ENCODE measurements at places on chromosomes 7 and 10.

DNA sequence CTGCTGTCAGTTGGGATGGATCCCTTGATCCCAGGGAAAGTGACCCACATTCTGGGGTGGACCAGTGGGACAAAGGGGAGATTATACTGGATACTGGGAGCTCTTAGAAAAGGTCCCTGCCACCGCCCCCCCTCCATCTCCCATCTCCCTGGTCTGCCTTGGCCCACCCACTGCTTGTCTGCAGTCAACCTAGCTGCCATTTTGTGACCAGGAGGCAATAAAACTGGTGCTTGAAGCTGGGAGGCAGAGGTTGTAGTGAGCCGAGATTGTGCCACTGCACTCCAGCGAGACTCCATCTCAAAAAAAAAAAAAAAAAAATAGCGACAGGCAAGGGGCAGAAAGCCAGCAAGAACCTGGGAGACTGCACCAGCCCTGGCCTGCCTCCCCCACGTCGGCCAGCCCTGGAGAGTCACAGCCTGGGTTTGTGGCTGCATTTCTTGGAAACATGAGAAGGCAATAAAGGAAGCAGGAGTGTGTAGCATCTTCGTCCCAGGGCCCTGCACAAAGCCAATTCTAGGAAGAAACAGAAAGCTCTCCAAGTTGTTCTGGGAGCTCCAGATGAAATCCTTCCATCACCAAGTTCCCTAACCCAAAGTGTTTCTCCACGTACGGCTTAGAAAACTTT lies 4.7 kb upstream of the ARPC1B start:
- no peak for DNase-seq

- no peak for DNase-seq
These were observed 2.6 kb downstream of the NKX6-2 start for GRCh38 chr10:132783165-132783939.

- no peak for DNase-seq
These were observed 71.8 kb downstream of the CDH23 start for GRCh38 chr10:71468363-71469094.

GRCh38 chr10:48332166-48332870 lies 25.8 kb downstream of the MAPK8 start:
- DNase-seq, result no peak

DNA sequence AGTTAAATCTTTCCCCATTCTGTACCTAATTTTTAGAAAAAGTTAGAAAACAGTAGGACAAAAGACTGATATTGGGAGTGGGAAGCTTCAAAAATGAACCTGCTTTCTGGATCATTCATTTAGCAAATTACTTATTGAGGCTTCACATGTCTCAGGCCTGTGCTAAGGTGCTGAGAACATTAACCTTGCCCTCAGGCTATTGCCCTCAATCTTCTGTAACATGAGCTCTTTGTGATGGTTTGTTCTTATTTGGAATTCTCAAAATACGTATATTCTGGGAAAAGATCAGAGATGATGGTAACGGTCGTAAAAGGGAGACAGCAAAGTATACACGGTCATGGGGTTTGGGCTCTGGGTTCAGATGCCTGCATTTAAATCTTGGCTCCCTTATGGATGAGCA lies 39.5 kb upstream of the PRKG1 start:
- DNase-seq, result no peak

GRCh38 chr7:30178748-30179436 lies 44.1 kb downstream of the MTURN start:
- no peak for DNase-seq

- DNase-seq, result no peak
These were observed 50.1 kb downstream of the GNAI1 start for GRCh38 chr7:80184693-80185092.

DNA sequence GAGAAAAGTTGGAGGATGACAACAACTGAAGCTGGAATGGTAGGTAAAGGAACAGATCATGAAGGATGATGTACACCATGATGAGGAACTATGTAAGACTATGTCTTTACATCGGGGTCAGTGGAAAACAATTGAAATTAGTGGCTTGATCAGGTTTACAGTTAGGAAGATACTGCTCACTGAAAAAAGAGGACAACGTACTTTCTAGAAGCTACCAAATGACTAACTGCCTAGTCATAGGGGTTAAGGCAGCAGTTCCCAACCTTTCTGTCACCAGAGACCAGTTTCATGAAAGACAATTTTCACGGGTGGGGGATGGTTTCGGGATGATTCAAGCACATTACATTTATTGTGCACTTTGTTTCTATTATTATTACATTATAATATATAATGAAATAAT lies 91.6 kb upstream of the ANKRD1 start:
- no peak for DNase-seq

- DNase-seq, result no peak
These were observed 255.3 kb downstream of the PTEN start for GRCh38 chr10:88118729-88119128.

DNA sequence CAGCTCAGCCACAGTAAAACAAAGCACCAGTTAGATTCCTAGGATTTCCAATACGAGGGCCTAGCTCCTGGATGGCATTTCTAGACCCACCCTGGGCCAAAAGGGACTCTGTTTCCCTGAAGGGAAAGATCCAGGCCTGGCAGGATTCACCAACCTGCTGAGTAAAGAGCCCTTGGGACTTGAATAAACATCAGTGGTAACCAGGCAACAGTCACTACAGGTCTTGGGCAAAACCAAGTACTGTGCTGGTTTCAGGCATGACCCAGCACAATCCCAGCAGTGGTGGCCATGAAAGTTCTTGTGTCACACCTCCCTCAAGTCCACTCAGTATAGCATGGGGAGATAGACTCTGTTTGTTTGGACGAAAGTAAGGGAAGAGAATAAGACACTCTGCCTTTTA lies 31.0 kb upstream of the STARD3NL start:
- no peak for DNase-seq

DNA sequence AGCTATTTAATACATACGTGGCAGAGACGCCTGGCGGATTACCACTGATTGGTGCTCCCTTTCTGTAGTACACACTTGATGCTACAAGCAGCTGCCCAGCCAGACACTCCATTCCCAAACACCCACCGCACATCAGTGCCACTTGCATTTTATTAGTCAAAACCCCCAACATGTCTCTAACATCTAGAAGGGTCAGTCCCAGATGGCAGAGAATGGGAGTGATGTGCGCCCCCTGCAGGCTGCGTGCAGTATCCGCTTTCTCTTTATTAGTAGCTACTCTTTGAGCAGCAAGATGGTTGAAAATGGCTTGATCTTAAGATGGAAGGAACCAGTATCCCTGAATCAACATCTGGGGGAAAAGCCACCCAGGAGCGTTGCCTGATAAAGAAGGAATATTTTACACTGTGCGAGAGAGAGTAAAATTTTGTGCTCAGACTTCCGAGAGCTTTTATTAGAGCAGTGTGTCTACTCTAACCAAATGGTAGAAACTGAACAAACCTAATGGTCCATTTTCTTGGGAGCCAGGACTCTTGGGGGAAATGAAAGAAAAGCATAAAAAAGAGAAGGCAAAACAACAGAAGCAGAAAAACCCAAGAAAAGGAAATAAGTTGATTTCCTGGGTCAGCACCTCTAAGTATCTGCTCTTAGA lies 78.3 kb downstream of the ST8SIA6 start:
- no peak for DNase-seq

DNA sequence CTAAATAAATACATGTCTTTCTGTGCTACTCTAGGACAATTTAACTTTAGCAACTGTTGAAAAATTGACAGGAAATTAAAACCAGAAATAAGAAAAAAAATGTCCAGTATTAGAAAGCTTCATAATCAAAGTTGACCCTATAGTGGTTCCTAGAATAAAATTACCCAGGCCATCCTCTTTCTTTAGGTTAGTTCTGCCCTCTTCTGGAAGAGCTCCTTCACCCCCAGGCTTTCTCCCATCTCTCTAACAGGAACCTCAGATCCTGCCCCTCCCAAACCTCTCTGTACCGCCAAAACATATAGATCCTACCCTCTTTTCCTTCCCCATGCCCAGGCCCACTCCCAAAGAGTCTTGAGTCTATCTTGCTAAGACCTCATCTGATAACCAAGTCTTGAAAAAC lies 159.4 kb upstream of the CDK1 start:
- no peak for DNase-seq

DNA sequence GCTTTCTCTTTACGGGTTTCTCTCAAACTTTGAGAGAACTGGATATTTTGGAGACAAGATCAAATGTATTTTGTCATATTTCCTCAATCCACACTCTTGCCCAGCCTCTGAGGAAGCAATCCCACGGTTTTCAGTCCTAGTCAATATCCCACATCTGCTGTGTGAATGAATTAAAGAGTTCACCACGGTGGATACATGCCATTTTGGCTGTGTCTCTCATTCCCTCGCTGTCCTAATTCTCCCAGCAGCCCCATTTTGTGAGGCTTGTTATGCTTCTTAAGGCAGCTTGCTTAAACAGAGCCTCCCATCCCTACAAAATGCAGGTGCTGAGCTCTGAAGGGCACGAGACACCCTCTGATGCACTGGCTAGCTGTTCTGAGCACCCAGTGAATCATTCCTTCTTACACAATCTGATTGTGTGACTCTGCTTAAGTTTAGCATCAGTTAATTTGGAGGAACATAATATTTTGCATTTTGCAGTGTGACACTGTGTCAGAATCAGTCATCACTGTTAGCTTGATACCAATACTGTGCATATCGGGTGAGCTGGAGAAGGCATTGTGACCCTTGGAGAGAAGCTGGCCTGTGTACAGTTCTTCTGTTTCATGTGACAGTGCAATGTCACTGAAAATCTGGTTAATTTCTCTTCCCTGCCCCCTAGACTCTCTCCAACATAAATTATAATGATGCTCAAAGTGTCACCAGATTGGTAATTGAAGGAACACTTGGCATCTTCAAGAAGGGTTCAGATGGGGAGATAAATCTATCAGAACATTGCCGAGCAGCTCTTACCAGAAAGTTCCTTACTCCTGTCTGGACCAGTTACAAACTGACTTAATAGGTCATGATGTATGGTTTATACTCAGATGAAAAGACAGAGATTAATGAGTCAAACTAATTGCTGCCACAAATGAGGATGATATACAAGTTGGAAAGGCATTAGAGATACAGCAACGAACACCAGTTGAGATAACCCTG lies 103.7 kb upstream of the AOAH start:
- no peak for DNase-seq

DNA sequence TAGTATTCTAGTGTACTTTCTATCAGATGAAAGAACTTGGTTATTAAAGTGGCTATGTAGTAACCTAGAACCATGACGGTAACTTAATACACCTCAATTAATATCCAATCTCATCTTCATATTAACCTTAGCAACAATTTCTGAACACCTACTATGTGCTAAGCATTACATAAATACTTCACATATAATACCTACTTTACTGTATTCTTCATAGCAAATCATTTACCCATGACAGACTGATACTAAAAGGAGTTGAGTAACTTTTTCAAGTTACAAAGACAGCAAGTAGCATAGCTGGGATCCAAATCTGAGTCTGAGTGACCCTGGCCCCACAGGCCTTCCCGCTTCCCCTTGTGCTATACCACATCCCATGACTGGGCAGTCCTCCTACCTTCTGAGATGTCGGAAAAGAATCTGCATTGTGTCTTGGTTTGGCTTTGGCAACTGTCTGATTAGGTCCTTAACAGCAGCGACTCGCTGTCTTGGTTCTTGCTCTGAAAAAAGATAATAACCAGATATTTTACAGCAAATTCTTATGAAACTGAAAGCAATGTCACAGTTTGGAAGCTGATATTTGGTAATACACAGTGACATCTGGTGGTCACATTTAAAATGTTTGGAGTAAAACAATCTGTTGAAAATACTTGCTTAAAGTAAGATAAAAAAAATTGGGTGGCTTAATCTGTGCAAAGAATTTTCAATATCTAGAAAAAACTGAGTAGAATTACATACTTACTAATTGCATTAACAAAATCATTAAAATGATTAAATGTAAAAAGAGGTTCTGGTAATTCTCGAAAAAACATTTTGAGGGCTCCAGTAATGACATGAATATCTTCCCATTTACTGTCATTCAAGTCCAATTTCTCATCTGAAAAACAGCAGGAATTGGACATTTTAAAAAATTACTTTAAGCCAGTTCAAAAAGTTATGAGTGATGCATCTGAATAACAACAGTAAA lies 120.1 kb downstream of the ARHGAP12 start:
- no peak for DNase-seq

GRCh38 chr10:60868946-60869345 lies 75.0 kb downstream of the RHOBTB1 start:
- no peak for DNase-seq

- no peak for DNase-seq
These were observed at the start of gene GBX1 for GRCh38 chr7:151167197-151167961. TSS of gene GBX1 (minus strand) at chr7:151167694. CDS start at chr7:151167548, 146 bp downstream.

DNA sequence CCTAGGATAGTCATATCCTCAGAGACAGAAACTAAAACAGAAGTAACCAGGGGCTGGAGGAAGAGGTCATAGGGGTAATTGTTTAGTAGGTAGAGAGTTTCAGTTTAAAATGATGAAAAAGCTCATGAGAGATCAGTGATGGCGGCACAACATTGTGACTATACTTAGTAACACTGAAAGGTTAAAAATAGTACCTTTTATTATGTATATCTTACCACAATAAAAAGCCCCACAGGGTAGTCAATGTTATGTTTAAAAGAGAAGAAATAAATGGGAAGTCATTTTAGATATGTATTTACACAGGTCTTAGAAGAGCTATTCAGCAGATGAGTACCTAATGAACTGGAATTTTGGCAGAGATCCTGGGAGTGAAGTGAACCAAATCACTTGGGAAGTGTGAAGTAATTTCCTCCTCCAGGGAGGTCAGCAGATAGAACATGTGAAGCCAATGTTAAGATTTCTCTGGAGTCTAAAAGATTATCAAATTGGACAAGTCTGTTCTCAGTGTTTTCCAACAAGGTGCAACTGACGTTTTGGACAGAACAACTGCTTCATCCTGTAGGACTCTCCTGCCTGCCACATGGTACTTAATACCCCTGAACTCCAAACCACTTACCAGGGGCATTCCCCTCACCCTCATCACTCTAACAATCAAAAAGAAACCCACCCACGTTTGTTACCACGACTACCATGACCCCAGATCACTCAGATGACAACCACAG lies 6.4 kb downstream of the CDCA7L start:
- DNase-seq, result no peak

- no peak for DNase-seq
These were observed 57.6 kb downstream of the VCL start for GRCh38 chr10:74055383-74056049.

DNA sequence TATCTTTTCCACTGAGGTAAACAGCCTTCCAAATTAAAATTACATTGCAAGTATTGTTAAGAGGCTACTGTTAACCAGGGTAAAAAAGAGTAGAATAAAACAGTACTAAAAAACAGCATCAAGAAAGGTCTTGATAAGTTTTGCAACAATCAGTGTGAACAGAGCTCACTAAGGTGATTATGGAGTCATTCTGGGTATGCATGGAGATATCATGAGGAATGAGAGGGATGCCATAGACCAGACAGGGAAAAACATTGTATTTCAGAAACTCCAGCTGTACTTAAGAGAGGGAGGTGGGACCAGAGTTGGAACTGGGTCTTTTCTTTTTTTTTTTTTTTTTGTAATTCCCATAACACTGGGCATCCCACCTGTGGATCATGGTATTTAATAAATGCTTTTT lies 549.6 kb downstream of the INHBA start:
- DNase-seq, result no peak

GRCh38 chr7:47069385-47070076 lies 512.4 kb downstream of the TNS3 start:
- no peak for DNase-seq

All from vagina (tissue), 2 donors.